ENCODE measurements at places on chromosomes 1 and 21.

GRCh38 chr1:191134796-191135195, 657.1 kb upstream of the BRINP3 start:
- DNase-seq, result no peak

GRCh38 chr21:39385299-39386145, 36.6 kb upstream of the HMGN1 start:
- peak; percentile 62 for DNase-seq

DNA sequence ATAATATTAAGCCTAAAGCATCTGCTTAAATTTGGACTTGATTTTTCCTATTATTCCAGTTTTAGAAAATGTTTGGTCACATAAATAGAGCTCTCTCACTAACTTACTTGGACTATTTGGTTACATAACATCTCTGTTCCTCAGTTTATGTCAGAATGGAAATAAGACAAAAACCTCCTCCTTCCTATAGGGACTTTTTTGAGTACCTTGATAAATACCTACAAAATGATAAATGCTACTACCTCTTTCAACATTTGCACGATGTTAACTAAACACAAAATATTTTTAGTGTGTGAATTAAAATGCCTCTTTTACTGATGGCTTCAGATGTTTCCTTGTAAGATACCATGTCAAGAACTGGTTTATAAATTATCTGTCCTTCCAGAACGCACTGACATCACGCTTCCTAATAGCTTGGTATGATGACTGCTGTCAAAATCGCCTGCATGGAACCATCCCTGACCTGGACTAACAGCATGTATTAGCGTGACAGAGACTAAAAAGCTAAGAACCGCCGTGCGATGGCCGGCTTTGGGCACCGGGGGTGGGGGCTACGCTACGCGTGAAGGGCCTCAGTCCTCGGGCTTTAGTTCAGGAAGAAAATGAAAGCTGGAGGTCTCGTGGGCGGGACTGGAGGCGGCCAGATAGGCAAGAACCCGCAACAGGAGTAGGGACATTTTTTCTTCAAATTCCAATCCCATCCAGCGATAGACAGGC, 133.2 kb upstream of the BARHL2 start:
- DNase-seq, result no peak

DNA sequence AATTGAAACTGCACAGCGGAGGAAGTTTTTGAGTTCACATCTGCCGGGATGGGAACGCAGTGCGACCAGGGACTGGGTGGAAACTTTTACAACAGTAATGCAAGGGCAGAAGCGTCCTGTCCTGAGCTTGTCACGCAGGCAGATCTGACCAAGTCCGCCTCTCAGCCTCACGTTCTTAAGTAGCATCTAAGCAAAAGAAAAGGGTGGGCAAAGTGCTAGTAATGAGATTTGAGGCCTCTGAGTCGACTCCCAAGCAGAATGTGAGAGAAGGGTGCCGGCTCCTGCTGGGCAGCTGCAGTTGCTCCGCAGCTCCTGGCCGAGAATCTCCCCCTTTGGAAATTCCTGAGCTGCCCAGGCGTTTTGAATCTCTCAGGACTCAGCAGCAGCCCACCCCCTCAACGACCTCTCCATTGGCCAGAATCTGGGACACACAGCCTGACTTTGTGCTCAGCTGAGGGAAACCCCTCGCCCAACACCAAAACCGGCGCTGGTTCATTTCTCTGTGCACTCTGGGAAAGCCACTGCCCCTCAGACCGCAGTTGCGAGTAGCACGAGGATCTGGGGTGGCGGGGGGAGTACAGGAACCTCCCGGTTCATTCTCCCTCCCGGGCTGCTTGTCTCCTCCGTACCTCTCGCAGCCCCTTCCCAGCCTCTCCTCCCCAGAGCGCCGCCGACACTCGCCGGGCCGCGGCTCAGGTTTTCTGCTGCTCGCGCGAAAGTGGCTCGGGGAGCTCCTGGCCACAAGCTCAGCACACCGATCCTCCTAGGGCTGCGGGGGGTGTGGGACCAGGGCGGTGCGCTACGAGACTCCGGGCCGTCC, 913 bp upstream of the S1PR1 start:
- DNase-seq, result no peak

- DNase-seq, result no peak
Observed at GRCh38 chr1:117654493-117655219, 48.8 kb downstream of the TENT5C start.

DNA sequence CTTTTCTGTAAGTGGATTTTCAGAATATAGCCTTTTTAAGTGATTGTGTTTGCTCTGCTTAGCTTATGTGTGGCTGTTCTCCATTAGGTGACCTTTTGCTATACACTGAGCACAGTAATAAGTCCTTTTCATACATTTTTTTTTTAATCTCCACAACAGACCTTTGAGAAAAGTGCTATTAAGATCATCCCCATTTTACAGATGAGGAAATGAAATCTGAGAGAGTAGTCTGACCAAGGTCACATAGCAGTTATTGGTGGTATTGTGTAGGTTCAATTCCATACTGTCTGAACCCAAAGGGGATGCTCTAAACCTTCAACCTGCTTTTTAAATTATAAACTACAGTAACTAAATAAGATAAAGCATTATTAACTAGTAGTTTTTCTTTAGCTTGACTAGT, 1.7 kb downstream of the PRRC2C start:
- no peak for DNase-seq

DNA sequence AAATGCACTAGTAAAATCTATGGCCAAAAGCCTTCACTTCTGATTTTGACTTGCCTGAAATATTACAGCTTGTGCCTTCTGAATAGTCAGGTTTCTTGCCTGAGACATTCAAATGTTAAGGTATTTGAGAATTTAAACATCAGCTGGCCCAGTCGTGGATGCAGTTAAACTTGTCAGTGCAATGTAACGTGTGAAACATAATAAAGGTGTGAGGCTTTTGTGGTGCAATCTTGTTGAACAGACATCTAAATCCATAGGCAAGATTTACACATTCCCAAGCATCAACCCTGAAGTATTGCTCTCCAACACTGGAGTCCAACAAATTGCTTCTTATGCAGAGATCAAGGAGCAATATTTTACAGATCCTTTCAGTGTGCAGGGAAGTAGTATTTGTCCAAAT, 4.4 kb downstream of the CCN1 start:
- no peak for DNase-seq

DNA sequence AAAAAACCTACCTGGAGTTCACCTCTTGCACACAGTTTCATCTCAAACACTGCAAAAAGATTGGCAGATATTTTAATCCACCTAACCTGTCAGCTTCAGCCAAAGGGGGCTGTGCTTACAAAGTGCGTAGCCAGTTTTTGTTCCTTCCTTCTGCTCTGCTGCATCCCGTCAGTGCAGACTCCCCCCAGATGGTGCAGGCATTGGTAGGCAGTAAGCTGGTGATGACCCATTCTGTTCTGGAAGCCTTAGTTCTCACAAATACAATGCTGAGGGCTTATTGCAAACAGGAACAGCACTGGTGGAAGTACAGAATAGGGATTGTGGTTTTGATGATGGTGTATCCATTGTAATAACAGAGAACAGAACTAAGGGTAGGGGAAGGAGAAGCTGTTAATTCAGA, 239.5 kb downstream of the RYR2 start:
- no peak for DNase-seq

- DNase-seq, result no peak
Observed at GRCh38 chr1:221793439-221794078, 51.7 kb upstream of the DUSP10 start.

- no peak for DNase-seq
Observed at GRCh38 chr1:12005488-12006166, 13.7 kb upstream of the MIIP start.

- peak; percentile 40 for DNase-seq
Observed at GRCh38 chr1:240189386-240189989, 97.8 kb downstream of the FMN2 start.

DNA sequence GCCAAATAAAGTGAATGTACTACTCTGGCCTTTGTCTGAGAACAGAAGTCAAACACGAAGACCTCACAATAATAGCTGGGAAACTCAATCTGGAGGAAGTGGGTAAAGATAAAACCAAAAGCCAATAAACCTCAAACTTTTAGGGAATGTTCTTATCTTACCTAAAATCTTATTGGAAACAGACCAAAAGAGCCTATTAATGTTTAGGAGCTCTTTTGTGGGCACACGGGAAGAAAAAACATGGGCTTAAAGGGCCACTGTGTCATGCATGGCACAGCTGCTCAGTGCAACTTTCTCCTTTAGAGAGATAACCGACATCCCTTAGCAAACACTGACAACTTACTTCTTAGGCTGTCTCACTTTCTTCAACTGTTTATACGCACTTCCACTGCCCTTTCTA, 16.1 kb downstream of the EIF2B3 start:
- peak; percentile 52 for DNase-seq

DNA sequence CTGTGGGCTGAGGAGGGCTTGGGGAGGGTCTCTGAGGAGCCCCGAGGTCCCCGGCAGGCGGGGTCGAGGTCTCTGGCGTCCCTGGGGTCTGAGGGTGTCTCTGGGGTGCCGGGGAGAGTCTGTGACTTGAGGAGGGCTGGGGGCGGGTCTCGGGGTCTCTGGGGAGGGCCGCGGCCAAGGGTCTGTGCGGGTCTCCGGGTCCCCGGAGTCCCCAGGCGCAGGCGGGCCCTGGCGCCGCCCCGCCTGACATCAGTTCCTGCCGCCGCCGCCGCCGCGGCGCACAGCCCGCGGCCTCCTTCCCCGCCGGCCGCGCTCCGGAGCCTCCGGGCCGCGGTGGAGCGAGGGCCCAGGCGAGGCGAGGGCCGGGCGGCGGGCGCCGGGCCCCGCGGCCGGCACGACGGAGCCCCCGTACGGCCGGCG, at the start of gene PLEKHM2:
Gene PLEKHM2, plus strand, starts transcription at position 279 of the 420 bp plus-strand sequence. CDS start 239 bp downstream, outside the sequence.
- DNase-seq, result no peak

GRCh38 chr1:24042315-24042714, 62.2 kb upstream of the SRSF10 start:
- DNase-seq, result no peak

GRCh38 chr1:88985032-88985431, 7.4 kb downstream of the KYAT3 start:
- peak; percentile 88 for DNase-seq

DNA sequence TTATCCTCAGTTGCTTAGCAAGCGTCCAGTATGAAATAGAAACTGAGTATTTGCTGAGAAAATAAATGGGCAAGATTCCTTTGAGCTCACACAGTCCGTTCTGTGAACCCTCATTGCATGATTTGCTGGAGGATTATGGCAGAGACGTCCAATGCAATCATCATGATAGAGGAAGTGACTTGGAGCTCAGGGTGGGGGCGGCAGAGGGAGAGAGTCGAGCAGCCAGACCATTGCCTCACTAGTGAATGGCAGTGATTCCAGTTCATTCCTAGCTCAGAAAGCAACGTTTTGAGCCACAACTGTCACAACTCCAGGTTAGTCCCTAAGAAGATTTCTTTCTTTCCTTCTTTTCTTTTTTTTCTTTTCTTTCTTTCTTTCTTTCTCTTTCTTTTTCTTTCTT, 27.5 kb upstream of the COL9A2 start:
- peak; percentile 65 for DNase-seq

DNA sequence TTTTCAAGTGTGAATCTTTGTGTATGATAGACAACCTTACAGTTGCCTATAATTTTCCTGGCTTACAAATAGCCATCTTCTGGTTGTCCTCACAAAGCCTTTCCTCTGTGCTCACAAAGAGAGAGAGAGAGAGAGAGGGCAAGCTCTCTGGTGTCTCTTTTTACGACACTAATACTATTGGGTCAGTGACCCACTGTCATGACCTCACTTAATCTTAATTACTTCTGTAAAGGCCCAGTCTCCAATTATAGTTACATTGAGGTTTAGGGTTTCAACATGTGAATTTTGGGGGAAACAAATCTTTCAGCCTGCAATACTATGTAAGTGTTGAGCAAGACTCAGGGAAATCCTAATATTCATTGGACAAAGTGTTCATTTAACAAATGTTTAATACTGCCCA, 167.4 kb upstream of the COL11A1 start:
- no peak for DNase-seq

DNA sequence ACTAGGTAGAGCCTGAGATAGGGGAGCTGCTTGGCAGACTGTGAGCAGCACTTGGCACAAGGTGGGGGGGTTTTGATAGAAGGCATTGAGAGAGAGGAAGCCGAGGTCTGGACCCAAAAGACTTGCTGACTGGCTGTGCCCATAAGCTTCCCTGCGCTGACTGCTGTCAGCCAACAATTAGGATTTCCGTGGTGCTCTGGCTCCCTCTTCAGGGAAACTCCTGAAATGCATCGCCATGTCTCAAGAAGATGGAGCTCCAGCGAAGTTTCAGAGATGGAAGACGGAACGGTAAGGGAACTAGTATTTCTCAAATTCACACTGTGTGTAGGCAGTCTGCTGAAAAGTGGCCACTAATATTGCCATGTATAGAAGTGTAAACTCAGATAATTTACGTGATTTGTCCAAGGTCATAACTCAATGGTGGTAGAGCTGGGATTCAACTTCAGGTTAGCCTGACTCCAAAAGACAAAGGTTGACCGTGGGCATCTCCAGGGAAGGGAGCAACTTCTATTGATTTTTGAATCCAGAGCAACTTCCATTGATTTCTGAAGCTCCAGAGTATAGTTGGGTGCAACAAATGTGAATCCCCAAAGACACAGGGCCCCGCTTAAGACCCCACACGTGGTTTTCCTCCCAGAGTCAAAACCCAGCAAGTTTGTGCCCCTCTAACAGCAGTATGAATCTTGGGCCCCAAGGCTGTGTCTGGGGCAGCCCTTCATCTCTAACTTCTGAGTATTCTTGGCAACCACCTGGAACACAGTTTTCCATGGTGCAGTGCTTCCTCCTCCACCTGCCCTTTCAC, 44.5 kb upstream of the CRNN start:
- peak; percentile 75 for DNase-seq

- DNase-seq, result no peak
Observed at GRCh38 chr1:32274646-32275340, 17.1 kb upstream of the HDAC1 start.

DNA sequence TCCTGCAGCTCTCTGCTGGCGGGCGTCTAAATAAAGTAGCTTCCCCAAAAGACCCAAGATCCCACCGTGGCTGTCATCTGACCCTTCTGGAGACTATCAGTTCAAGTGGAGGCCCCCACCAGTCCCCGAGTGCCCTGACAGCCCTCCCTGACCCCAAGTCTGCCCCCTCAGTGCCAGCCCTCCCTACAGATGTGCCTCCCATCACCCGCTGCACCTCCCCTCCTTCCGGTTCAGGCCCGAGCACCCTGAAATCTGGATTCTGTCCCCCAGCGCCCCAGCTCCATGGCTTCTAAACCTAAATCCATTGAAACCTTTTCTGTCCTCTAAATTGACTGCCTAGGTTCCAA, 595 bp downstream of the IL10RB start:
- no peak for DNase-seq

- no peak for DNase-seq
Observed at GRCh38 chr1:234606784-234607108, 3.2 kb downstream of the IRF2BP2 start.

- DNase-seq, result no peak
Observed at GRCh38 chr21:33762803-33763581, 120.7 kb downstream of the ITSN1 start.

- no peak for DNase-seq
Observed at GRCh38 chr1:215551806-215552205, 15.3 kb upstream of the KCTD3 start.

DNA sequence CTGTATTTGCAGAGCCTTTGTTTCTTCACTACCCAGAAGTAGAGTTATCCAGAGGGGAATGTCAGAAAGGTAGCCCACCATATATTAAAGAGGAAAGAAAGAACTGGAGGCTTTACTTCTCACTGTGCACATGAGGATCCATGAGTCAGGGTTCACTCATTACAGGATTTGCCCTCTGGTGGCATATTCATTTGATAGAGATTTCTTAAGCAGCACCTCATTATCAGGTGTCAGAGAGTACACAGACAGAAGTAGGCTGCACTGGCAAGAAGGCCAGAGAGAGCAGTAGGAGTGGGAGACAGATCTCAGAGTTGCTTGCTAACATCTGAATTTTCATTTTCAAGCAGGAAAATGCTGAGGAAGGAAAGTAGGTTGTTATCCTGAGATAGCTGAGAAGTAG, 123.8 kb downstream of the PIK3R3 start:
- DNase-seq, result no peak
